Left renal cortex interstitium (tissue), 4 donors: ENCODE measurements at places on chromosomes 3 and 15. TPM values are rescaled to one million over a fixed set of nuclear protein-coding genes. Genes with fewer than 3 reads are reported as not detected.

- DNase-seq = no peak
Observed at GRCh38 chr15:98778960-98779359, 130.6 kb downstream of the IGF1R start.

DNA sequence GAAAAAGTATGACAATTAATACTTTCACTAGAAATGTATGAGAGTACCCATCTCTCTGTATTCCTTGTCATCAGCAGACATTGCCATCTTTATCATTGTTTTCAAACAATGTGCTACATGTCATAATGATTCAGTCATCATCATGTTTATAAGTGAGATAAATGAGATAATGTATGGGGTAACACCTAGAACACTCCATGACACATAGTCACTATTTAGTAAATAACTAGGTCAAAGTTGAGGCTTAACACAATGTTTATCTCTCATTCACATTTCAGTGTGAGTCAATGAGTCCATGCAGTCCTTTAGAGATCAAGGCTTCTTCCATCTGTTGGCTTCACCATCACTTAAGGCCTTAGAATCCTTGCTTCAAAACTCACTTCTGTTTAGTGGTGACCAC, 70.0 kb downstream of the NLGN1 start:
- no peak for DNase-seq

DNA sequence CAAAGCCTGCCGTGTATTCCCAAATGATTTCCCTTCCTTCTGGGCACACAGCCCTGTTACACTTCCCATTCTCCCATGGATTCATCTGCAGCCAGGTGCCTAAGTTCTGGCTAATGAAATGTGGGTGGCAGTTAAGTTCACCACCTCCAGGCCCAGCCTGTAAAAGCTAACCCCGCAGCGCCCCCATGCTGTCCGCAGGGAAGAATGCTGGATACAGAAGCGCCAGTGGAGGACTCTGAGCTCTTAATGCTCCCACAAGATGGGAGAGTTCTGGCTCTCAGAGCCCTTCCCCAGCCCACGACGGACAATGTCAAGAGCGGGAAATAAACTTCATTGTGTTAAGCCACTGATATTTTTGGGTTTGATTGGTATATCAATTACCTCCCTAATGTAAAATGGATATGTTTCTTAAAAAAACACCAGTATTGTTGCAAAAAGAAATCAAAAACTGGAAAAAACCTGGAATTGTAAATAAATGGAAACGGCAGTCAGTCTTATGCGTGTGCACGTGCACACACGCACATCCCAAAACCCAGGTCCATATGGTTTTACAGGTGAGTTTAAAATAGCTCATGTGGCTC, 37.7 kb upstream of the FGD5 start:
- no peak for DNase-seq

DNA sequence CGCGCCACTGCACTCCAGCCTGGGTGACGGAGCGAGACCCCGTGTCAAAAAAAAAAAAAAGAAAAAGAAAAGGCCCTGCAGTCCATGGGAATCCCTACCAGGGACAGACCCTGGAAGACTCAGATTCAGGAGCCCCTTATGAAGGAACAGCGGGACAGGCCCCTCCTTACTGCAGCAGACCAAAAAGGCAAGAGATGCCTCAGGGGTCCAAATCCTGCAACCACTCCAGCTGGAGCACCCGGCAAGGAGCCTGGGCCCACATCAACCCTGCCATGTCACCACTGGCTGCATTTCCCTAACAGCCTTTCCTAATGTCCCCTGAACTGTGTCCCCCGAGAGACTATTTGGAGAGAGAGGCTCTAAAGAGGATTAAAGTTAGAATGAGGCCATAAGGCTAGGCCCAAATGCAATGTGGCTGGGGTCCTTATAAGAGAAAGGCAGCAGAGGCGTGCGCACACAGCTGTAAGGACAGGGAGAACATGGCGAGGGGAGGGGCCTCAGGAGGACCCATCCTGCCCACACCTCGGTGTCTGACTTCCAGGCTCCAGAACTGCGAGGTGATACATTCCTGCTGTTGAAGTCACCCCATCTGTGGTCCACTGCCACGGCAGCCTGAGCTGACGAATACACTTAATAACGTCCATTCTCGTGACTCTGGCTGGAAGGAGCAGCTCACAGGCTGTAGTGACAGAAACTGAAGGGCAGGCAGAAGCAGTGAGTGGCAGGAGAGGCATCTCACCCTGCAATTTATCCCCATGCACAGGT, 78.1 kb downstream of the ATP10A start:
- DNase-seq = no peak

DNA sequence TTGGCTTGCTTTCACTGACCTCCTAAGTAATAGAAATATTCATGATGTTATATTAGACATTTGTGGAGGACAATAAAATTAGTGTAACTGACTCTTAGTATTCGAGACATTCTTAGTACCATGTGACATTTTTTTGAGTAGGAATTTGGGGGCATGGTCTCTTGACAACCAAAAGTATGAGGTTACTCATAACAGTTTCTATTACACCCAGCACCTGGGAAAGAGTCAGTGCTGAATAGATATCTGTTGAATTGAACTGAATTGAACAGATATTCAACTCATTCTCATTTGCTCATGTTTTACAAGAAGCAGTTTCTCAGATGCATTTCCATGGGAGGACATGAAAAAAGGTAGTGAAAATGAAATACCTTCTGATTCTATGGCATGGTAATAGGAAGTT, 84.4 kb downstream of the CMSS1 start:
- DNase-seq = no peak

DNA sequence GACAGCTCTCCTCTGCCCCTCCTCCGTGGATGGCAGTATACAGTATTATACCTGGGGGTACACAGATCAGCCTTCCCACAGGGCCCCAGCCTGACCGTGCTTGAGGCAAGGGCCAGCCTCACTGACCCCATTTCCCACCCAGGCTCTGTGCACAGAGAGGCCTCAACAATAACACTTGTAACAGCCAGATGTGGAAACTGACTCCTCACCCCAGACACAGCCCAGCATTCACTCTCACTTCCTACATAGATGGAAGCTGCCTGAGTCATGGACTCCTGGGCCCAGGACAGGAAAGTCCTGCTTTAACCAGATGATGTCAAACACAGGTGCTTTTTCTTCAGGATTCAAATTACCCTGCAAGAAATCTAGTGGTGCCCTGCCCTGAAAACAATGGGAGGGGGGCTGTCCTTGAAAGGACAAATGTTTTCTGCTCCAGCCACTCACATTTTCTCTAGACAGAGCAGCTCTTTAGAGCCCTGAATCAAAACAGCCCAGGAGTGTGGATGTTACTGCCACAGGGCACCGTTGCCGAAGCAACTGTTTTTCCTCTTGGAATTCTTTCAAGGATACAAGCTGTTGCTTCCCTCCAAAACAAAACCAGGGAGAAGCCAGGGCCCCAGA, 16.4 kb downstream of the CCDC12 start:
- DNase-seq = no peak

- no peak for DNase-seq
Observed at GRCh38 chr3:52006820-52007133, 11.1 kb upstream of the RPL29 start.

Gene PLA2G4D
- 0.08 TPM for polyA plus RNA-seq

Gene ZNF502
- 16.2 TPM for polyA plus RNA-seq

Gene PLSCR5
- polyA plus RNA-seq = not detected

Gene CD86
- polyA plus RNA-seq = 1.9 TPM

Gene UCN2
- 0.40 TPM for polyA plus RNA-seq
